Activated CD4-positive, CD25-positive, alpha-beta regulatory T cell treated with anti-CD3 and anti-CD28 coated beads, Interleukin-2, amount 50 U/mL, for 16 hours (primary cell): ENCODE measurements at places on chromosomes 11 and 22.

GRCh38 chr22:43036282-43036829 is 21.4 kb upstream of the PACSIN2 start:
- DNase-seq = no peak

DNA sequence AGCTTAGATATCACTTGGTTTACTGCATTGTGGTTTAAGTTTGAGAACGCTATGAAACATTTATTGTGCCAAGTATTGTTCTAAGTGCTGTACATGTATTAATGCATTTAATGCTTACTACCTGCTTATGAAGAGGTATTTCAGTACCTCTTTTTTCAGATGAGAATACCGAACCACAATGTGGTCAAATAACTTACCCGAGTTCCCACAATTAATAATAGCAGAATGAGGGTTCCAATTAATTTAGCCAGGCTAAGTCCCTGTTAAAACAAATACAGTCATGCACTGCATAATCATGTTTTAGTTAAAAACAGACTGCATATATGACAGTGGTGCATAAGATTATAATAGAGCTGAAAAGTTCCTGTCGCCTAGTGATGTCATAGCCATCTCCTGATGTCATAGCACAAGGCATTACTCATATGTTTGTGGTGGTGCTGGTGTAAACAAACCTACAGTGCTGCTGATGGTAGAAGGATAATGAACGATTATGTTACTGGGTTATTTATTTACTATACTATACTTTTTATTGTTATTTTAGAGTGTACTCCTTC is 4.3 kb downstream of the ZC3H12C start:
- no peak for DNase-seq

DNA sequence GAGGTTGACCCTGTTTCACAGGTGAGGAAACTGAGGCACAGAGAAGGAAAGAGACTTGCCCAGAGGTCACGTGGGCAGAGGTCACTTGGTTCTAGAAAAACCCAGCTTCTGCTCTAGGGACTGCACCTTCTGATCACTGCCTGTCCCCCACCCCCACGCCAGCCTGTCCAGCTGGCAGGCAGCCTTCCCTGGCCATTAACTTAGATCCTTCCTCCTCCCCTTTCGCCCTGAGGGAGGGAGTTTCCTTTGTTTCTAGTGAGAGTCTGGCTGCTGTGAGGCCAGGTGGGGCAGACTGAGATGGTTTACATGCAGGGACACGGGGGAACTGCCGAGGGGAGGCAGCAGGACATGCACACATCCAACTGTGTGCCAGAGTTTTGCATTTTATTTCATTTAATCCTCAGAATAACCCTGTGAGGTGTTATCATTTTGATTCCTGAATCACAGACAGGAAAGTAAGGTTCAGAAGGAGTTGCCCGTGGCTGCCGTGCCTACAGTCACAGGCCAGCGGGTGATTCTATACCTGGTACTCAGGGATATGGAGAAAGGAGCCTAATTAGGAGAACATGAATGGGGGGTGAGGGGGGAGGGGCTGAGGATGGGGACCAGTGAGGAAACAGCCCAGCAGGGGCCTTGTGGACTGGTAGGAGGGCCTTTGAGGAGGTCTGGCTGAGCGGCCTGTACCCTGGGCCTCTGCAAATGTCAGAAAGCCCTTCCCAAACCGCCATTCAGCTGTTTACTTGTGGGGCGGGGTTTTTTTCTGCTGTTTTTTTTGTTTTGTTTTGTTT is 3.4 kb downstream of the FAM83F start:
- no peak for DNase-seq

DNA sequence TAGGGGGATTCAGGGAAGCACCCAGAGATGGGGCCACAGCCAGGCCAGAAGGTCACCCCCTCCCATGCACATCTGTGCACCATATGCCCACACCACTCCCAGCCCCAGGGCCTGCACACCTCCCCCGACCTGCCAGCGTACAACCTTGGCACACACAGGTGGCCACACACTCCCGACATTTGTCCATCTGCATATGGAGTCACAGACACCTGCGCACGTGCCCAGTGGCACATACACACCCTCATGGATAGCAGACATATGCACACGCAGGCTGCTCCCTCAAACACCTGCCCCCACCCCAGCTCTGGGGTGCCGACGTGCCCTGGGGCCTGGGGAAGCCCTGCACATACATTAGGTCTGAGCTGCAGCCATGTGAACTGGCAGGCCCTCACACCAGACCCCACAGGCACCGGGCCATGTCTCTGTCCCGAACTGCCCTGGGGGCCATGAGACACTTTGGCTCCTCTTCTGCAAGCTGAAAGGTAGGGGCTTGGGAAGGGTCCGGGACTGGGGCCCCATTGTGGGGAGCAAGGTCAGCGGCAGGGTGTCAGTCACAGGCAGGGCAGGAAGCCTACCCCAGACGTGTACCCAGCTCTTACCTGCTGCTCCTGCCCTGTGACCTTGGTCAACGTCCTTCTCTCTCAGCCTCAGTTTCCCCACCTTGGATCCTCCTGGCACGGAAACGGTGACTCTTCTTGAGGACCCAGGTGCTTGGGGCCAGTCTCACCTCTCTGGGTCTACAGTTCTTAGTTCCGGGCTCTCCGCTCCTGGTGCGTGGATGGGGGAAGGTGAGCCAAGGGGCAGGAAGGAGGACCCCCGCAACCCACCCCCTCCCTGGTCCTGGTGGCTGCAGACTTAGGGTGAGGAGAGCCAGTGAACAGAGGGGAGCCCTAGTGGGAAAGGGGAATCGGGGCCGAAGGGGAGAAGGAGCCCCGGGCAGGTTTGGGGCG is 579 bp upstream of the CABP7 start:
- no peak for DNase-seq

- no peak for DNase-seq
Measured at GRCh38 chr11:114813189-114813718, 134.9 kb downstream of the NXPE2 start.

- no peak for DNase-seq
Measured at GRCh38 chr11:19519912-19520641, 192.6 kb upstream of the NAV2 start.

DNA sequence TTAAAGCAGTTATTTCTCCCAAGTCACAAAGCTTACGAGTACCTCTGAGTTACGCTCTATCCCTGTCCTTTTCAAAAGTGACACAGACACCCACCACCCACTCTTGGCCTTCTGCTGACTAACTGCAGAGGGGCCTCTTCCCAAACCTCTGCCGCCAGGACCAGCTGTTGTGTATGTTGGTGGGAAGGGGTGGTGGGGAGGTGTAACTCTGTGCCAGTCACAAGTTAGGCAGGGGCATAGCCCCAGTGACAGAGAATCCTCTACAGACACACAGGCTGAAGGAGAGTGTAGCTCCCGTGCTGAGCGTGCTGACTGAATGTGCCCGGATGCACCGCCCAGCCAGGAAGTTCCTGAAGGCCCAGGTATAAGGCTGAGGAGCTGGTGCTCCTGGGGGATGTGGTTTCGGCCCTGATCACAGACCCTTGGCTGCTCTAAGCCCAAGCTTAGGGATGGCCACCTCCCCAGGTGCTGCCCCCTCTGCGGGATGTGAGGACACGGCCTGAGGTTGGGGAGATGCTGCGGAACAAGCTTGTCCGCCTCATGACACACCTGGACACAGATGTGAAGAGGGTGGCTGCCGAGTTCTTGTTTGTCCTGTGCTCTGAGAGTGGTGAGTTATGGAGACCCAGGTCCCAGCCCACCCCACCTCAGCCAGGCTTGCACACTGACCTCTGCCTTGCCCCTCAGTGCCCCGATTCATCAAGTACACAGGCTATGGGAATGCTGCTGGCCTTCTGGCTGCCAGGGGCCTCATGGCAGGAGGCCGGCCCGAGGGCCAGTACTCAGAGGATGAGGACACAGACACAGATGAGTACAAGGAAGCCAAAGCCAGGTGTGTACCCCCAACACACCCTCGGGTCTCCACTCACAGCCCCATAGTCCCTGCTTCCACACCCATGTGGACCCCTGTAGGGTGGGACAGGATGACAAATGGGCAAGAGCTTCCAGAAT is 4.9 kb downstream of the RIC8A start:
- no peak for DNase-seq

- peak; percentile 41 for DNase-seq
Measured at GRCh38 chr11:76588455-76589325, 81.9 kb downstream of the LRRC32 start.

DNA sequence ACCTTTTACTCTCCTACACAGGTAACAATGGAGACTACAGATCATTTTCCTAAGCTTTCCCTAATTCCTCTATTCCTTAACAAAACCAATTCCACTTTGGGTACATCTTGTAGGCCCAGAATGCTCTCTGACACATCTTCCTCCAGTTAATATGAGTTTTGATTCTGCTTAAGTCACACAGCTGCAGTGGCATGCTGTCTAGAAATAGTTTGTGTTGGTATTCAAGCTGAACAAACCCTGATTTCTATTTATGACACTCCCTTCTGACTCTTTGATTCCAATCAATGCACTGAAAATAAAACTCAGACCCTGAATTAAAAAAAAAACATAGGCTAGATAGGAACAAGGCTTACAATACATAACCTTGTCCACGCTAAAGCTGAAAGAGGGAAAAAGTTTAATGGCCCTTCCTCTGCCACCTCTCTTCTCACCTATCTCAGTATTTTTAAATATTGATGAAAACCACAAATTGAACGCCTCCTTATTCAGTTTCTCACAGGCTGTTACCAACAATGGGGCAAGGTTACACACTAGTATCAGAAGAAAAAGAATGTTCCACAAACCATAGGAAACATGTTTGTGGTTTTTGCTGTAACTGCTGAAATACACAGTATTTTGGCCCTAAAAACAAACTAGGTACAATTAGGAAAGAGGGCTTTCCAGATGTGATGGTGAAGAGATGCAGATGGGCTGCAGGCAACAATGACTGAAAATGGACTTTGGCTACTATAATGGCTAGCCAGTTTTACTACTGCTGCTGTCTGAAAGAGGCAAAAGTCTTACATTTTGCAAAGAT is 35.7 kb upstream of the GAB2 start:
- no peak for DNase-seq

DNA sequence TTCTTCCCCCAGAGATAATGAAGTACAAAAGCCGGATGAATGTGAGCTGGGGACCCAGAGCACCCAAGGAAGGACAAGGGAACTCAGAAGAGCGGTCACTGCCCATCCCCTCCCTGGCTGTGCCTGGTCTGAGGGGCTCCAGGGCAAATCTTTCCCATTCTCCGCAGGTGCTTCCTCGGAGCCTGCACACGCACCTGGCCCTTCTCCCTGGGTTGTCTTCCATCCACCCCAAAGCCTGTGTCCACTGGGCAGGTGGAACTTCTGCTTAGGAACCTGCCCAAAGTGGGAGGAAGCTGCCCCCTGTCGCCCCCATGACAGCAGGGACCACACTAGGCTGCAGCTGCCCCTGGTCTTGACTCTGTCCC is 121.0 kb upstream of the FGF3 start:
- DNase-seq = no peak

GRCh38 chr11:36631774-36632173 is 33.7 kb upstream of the RAG2 start:
- no peak for DNase-seq

DNA sequence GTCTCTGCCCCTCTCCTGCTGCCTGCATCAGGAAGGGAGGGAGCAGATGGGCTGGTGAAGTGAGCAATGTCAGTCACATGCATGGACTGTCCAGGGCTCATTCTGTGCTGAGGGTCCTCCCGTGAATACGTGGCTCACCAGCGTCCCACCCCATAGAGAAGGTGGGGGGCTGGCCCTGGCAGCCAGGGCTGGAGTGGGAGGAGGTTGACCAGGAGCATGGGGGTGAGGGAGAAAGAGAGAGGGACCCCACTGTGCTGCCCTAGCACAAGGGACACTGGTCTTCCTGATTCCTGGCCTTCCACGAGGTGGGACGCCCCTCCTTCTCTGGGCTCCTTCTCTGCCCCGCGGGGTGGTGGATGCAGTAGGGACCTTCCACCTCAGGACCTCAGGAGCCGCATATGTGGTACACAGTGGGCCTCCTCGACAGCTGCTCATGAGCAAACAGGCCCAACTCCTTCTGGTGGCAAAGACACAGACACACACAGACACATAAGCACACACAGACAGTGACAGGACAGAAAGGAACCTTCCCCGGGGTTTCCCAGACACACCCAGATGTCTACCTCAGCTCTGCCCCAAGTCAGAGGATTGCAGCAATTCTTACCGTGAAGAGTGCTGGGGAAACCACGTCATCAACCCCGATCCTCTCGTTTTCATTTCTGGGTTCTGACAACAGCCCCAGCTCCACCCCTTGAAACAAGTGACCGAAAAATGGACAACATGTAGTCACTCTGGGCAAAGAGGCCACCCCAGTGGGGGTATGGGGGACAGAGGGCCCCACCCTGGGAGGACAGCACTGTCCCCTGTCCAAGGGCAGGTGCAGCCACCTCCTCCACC is 3.6 kb upstream of the APOBEC3A start:
- DNase-seq = peak; percentile 46

GRCh38 chr11:117888139-117888566 is 11.7 kb upstream of the FXYD6 start:
- no peak for DNase-seq
